ENCODE measurements at places on chromosomes 5 and 9.

- no peak for DNase-seq
Measured at GRCh38 chr9:95085036-95085770, 232.3 kb downstream of the FANCC start.

DNA sequence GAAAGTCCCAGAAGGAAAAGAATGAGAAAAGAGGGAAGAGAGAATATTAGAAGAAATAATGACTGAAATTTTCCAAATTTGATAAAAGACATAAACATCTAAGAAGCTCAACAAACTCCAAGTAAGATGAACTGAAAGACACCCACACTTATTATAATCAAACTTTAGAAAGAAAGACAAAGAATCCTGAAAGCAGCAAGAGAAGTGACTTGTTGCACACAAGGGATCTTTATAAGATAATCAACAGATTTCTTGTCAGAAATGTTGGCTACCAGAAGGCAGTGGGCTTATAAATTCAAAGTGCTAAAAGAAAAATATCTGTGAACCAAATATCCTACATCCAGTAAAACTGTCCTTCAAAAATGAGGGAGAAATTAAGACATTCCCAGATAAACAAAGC lies 49.0 kb upstream of the FNIP1 start:
- no peak for DNase-seq

DNA sequence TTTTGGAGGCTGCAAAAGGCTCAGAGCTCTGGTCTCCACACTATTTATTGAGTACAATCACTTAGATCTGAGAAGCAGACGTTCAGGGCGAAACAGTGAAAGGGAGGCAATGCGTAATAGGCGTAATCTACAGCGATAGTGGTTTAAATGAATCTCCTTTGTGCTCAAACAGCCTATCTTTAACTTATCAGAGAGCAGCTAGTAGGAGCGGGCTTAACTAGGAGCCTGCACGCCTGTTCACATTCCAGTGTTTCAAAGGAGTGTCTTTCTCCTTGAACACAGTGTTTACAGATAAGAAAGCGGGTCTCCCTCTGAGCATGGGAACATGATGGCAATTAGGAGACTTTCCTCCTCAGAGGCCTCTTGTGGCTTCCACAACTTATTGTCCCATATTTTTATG lies 49.4 kb downstream of the AP3B1 start:
- DNase-seq = no peak

GRCh38 chr9:18379073-18379811 lies 94.7 kb upstream of the ADAMTSL1 start:
- no peak for DNase-seq

- DNase-seq = no peak
Measured at GRCh38 chr5:170571875-170572852, 68.3 kb downstream of the KCNIP1 start.

GRCh38 chr5:115626445-115626823 lies 598 bp upstream of the TMED7 start:
- DNase-seq = no peak

DNA sequence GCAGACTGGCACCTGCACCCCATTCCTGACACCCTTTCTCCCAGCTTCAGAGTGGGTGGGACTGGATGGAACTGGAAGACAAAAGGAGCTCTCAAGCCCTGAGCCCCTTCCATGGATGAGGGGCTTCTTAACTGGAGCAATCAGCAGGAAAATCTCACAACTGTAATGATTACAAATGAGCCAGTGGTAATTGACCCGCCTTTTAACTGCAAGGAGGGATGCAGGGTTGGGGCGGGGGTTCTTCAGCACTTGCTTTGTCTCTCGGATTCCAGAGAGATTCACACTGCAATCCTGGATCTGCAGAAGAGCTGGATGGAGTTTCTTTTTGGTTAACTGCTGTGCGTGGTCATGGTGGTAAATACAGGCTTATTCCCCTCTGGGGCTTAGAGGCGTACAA lies 160.1 kb upstream of the SHB start:
- no peak for DNase-seq

GRCh38 chr5:58717303-58718007 lies 134.6 kb downstream of the RAB3C start:
- DNase-seq = no peak

- DNase-seq = no peak
Measured at GRCh38 chr5:14004598-14005394, 60.3 kb upstream of the DNAH5 start.

- no peak for DNase-seq
Measured at GRCh38 chr5:171629628-171630349, 155.8 kb upstream of the SMIM23 start.

DNA sequence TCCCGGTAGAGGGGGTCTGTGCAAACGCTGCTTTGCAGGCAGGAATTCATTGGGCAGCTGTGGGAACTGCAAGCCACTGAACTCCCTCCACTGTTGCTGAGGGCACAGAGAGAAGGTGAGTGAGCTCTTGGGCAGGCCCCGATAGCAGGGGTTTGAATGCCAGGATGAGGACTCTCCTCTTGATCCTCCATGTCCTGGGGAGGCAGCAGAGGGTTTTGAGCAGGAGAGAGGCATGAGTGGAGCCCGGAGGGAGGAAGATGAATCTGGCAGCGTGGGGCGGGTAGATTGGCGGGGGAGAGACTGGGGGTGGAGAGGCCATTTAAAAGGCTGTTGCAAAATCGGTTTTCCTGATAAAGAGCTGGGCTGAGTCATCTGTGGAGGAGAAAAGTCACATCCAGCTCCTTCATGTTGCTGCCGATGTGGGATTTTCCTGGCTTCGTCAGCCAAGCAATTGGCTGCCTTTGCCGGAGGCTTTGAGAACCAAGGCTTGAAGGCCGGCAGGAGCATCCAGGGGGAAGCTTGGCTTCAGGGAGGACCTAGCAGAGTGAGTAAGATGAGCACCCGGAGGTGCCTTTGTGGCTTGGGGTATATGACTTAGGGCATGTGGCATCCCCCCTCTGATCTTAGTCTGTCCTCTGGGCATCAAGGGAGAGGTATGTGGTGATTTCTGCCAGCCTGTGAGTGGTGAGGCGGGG lies at the start of gene SYNPO:
Gene SYNPO, plus strand, starts transcription at position 350 of the 695 bp plus-strand sequence. CDS start 7,616 bp downstream, outside the sequence.
- no peak for DNase-seq

- DNase-seq = no peak
Measured at GRCh38 chr5:73435759-73436534, 12.6 kb downstream of the FOXD1 start.

DNA sequence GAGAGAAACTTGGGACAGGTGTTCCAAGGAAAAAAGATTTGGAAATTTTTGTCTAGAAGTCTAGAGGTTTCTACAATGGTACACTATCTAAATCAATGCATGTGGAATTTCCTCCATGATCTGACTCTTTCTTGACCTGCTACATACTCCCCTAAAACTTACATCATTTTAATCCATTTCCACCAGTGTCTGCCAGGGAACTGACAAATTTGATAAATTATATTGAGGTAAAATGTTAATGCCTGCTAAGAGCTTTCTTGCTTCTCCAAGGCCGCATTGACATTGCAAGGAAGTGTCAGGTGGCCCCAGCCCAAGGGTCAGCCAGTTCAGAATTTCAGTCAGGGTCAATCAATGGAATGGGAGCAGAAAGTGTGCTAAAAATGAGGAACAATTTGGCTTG lies 163.4 kb upstream of the FBXL17 start:
- no peak for DNase-seq

DNA sequence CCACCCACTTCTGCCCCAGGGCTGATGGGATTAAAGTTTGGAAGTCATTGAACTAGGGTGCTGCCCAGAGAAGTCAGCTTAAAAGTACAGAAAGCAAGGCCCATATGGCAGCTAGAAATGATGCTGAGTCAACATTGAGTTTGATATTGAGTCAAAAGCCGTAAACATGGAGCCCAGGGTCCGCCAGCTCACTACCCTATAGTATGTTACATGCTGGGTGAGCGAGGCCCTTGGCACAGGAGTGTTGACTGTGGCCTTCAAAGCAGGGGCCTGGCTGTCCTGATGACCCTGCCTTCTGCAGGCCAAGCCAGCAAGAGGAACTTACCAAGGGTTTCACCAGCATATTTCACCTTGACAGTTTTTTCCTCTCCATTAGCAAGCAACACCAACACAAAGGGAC lies 222.5 kb downstream of the GRIA1 start:
- DNase-seq = no peak

DNA sequence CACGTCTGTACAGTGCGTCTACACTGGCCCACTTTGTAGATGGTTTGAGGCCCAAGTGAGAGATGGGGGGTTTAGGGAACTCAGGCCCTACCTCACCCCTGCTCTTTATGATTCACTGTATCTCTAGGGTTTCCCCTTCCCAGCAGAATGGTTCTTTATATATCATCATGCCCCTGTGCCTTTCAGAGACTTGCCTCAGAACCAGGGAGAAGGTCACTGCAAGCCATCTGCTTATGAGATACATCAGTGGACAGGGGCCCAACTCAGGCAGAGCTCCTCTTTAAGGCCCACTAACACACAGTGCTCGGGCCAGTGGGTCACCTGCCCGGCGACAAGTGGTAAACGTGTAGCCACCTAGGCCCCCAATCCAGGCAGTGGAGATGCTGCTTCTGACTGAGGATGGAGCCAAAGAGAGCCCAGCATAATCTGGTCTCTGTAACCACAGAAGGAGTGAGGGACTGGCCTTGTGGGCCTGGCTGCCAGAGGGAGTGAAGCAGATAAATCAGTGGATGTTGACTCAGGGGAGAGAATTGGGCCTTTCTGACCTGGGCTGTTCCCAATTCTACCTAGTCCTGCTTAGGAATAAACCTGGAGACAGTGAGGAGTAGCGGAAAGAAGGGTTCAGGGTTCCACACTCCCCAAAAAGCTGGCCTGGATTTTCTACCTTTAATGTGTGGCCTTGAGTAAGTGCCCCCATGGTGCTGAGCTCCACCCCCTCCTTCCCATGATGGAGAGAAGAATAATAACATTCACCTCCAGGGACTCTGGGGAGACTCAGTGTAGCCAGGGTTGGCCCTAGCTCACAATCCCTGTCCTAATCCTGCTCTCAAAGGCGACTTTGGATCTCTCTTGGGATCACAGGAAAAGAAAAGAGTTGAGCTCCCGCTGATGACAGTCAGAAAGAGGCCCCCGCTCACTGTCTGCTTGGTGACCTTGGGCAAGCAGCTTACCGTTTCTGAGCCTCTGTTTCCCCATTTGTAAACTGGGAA lies 2.8 kb upstream of the DUSP1 start:
- DNase-seq = peak; percentile 35

DNA sequence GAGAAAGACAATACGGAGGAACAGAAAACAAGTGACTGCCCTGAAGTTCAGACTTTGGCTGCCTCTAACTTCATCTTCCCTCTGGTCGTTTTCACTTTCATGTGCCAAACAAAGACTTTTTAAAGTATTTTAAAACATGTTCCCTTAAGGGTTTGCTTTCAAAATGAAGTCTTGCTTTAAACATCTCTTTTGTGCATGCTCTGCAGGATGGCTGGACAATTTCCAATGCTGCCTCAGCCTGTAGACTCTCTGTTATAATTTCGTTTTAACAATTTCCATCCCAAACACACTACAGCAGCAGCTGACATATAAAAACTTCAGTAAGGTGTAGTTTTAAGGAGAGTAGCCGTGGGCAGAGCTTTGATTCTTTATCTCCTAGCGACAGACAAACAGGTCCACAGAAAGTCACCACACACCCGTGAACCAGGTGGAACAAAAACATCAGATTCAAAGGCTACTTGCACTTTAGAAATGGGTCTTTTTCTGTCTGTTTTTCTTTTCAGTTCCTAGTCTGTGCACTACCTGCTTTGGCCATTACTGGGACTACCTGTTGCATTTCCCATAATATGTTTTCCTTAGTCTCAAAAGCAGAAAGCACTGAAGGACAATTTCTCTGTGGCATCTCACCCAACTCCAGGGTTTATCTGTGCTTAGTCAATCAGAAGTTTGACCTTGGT lies 308.9 kb downstream of the DTWD2 start:
- DNase-seq = no peak

- no peak for DNase-seq
Measured at GRCh38 chr5:81638471-81638870, 112.4 kb downstream of the SSBP2 start.

DNA sequence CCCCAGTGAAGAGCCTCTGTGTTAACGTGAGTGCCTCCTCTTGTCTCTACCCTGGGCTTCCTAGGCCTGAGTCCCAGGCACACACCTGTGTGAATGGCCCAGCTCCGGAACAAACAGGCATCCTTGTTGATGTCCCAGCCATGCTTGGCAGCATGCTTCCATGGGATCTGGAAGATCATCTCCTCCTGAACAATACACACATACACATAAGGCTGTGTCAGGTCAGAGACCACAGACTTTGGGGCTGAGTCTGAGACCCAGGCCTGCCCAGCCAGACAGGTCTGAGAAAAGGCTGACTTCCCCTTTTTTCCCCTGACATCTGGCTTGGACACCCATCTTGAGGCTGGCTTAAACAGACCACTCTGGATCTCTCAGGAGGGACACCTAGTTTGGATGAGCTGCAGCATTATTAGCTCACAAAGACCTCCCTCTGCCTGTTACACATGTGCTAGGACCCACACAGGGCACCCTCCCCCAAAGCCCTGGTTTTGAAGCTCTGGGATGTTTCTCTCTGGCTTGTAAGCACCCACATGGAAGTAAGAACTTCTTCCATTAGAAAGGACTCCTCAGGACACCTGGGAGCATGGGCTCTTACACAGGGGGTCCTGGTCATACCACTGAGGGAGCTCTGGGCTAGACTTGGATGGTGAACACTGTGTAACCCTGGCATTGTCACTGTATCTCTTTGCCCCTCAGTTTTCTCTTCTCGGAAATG lies 2.6 kb downstream of the IRF1 start:
- peak; percentile 67 for DNase-seq

DNA sequence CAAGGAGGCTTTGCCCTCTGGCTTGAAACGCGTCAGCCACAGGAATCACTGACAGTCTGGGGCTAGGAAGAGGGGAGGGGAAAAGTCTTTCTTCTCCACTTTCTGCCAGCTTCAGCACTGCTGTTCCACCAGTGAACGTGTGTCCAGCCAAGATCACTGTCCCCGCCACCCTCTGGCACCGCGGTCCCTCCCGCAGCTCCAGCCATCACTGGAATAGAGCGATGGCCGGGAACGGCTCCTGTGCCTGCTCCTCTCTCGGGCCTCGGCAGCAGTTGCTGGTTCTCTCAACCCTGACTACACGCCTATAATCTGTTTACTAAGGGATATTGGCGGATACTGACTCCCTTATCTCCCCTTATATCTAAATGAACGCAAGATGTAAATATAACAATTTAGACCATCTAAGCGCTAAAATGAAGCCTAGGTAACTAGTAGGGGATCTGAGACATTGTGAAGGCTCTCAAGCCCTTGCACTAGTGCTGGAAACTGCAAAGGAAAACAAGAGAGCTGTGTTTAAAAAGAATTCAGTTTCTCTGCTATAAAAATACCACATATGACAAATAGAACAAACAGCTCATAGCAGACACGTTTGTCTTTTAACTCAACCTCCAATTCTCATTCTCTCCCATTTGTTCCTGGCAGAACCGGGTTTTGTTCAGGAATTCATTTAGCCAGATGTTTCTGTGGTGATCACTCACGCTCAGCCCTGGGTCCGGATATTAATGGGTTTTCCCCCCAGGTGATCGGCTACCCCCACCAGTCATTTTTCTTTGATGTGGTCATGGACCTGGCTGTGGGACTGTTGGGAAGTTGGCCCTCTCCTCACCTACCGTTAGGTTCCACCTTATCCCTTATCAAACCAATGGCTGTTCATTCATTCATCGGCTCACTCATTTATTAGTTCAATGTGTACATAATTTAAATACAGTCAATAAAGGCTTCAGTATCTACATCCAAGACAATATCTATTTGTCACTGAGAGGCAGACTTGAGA lies 149.8 kb downstream of the MED10 start:
- no peak for DNase-seq
